ENCODE measurements at places on chromosomes 3 and 15. TPM values are rescaled to one million over a fixed set of nuclear protein-coding genes. Genes with fewer than 3 reads are reported as not detected.

DNA sequence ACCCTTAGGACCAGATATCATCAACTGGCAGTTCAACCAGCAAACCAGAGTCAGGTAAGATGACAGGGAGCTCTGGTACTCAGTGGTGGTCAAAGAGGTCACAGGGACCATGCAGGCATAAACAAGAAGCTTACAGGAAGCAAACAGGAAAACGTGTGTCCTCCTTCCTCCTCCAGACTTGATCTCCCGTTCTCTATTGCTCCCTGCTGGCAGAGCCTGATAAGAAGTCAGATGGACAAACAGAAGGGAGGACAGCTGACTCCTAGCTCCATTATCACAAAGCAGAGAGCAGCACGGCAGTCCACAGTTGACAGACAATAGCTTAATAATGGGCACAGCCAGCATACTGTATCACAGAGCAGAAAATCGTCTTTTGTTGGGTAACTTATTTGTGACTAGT lies 156.5 kb upstream of the SLC2A2 start:
- no peak for DNase-seq
- H3K36me3 ChIP-seq = no peaks in the 10 kb centered on the region
- H3K27me3 ChIP-seq = no peaks in the 10 kb centered on the region
- no peak overlapping the region for H3K27ac ChIP-seq
- peaks cover 6% of the 10 kb centered on the region for H3K4me1 ChIP-seq

GRCh38 chr3:122021811-122022401 lies at the start of gene ILDR1:
TSS of gene ILDR1 (minus strand) at chr3:122022247. CDS start at chr3:122022077, 170 bp downstream.
- no peaks in the 10 kb centered on the region for H3K4me1 ChIP-seq
- no peaks in the 10 kb centered on the region for H3K36me3 ChIP-seq
- peak within 1 kb of the TSS; percentile 72 for H3K27ac ChIP-seq
- peak; percentile 65 for DNase-seq
- H3K27me3 ChIP-seq = peaks cover 4% of the 10 kb centered on the region

Gene TMEM202
- total RNA-seq = not detected

Gene SEMA3B
- total RNA-seq = 77.6 TPM

- no peaks in the 10 kb centered on the region for H3K36me3 ChIP-seq
- DNase-seq = no peak
- no peaks in the 10 kb centered on the region for H3K27me3 ChIP-seq
Observed at GRCh38 chr3:110542552-110543150, 529.0 kb upstream of the NECTIN3 start.

Gene FGF12
- 3.9 TPM for total RNA-seq

GRCh38 chr15:99406716-99407487 lies 155.6 kb downstream of the LRRC28 start:
- H3K4me3 ChIP-seq = no peak overlapping the region
- DNase-seq = no peak
- H3K4me1 ChIP-seq = peaks cover 26% of the 10 kb centered on the region
- no peaks in the 10 kb centered on the region for H3K27me3 ChIP-seq
- no peak overlapping the region for H3K27ac ChIP-seq
- no peaks in the 10 kb centered on the region for H3K36me3 ChIP-seq

Gene IQCF5
- total RNA-seq = not detected

Gene MAPKBP1
- 17.0 TPM for total RNA-seq

Gene MB21D2
- total RNA-seq = 5.0 TPM

DNA sequence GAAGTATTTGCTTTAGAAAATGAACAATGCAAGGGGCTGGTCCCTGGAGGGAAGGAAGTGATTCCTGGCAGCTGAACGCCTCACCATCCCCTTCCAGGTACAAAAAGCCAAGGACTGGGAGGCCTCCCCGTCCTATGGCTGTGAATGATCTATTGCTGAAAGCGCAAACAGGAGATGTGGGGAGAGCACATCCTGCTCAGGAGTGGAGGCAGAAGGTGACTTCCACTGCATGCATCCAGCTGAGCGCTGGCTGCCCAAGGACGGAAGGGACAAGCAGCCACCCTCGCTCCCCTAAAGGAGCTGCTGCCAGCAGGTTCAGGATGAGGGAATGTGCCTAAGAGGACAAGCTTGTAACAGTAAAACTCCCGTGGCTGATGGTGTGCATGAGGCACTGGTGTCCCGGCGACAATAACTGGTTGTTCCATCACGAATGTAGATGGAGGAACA lies 41.4 kb downstream of the ABTB1 start:
- DNase-seq = no peak
- no peak overlapping the region for H3K4me3 ChIP-seq

- H3K4me1 ChIP-seq = peaks cover 19% of the 10 kb centered on the region
- DNase-seq = no peak
- H3K4me3 ChIP-seq = no peak overlapping the region
- H3K27me3 ChIP-seq = no peaks in the 10 kb centered on the region
- H3K27ac ChIP-seq = no peak overlapping the region
- H3K36me3 ChIP-seq = no peaks in the 10 kb centered on the region
Observed at GRCh38 chr3:159824333-159824732, 164.3 kb upstream of the IL12A start.

DNA sequence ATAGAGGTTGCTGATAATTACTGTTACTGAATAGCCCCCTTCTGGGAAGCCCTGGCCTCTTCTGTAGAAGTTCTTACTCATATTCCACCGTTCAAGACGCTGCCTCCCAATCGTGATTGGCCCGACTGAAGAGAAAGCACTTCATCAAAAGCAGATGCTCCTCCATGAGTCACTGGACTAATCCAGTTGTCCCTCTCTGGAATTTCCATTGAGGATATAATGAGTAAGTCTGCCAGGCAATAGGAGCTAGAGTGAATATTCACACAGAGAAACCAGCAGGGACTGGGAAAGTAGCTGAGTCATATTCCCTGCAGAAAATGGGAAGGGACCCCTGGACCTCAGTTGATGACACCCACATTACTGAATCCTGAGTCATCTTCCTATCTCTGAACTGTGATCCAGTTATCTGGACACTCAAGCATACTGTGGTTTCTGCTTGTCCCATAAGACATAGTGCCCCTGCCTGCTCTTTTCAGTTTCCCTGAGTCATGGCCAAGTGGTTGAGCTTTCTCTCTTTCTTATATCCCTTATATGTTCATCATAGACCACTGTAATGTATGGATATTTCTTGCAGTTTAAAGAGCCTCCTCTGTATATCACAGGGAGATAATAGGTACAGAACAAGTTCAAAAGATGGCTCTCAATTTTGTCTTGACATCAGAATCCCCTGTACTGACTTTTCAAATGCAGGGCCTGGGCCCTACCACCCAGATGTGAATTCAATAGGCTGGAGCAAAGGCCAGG lies 151.2 kb upstream of the CDIN1 start:
- H3K4me3 ChIP-seq = no peak overlapping the region
- no peaks in the 10 kb centered on the region for H3K36me3 ChIP-seq
- DNase-seq = no peak
- H3K27me3 ChIP-seq = no peaks in the 10 kb centered on the region
- no peaks in the 10 kb centered on the region for H3K4me1 ChIP-seq

DNA sequence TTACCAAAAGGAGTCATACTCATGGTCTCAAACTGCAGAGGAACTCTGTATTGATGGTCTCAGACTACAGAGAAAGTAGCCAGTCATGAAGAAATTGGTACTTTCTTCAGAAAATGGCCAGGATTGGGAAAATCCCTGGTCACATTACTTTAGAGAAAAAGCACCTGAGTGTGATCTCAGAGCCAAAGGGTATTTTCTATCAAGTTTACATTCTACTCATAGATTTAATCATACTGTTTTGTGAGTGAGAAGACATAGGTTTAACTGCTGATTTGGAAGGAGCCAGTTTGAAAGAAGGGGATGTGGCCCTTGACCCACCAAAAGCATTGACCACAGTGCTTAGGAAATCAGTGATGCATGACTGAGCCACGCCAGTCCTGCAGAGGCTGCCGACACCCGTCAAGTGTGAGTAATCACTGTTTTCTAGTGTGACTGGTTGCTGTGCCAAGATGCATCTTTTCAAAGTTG lies 203.6 kb downstream of the AKAP13 start:
- H3K4me3 ChIP-seq = peak overlapping the region; percentile 57
- H3K27me3 ChIP-seq = no peaks in the 10 kb centered on the region
- H3K27ac ChIP-seq = peak overlapping the region; percentile 89
- H3K36me3 ChIP-seq = peaks cover 61% of the 10 kb centered on the region

Gene HAUS2
- 21.4 TPM for total RNA-seq

Gene DNAJB8
- not detected for total RNA-seq

GRCh38 chr15:71678191-71678590 lies 132.2 kb upstream of the NR2E3 start:
- H3K4me1 ChIP-seq = peaks cover 19% of the 10 kb centered on the region
- no peak for DNase-seq
- H3K4me3 ChIP-seq = no peak overlapping the region
- H3K36me3 ChIP-seq = no peaks in the 10 kb centered on the region
- no peak overlapping the region for H3K27ac ChIP-seq

- peaks cover 15% of the 10 kb centered on the region for H3K4me1 ChIP-seq
- H3K36me3 ChIP-seq = no peaks in the 10 kb centered on the region
- peak; percentile 79 for DNase-seq
- H3K4me3 ChIP-seq = no peak overlapping the region
Observed at GRCh38 chr15:66673410-66674322, 28.4 kb upstream of the SMAD6 start.

DNA sequence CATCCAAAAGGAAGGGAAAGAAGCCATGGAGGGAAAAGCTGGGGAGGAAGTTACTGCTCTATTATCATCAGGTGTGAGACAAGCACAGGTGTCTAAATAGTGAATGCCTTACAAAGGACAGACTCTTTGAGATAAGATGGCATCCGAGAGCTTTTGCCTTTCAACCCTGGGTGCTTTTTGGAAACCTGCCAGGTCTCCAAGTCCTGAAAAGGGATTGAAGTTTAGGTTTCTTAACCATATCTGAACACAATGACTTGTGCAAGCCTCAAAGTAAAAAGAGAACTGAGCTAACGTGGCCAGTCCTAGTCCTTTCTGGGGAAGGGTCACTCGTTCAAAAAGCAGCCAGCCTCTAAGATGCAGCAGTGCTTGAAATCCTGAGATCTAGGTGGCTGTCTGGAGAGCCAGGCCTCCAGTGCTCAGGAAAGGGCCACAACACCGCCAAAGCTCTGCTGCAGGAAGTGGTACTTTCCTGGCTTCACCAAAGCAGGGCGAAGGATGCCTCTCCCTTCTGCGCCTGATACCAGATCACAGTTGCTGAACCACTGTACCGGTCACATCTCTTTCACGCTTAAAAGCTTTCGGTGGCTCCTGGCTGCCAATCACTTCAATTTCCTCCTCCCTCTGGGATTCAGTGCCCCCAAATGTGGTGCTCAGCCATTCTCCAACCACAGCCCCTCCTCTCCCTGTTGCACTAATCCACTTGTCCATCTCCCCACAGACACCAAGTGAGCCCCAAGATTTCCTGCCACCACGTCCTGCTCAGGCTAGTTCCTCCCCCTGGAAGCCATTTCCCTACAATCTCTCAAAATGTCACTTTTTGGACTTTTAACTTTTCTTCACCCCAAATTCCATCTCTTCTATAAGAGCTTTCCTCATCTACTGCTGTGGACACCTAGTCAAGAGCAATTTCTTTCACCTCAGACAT lies 104.1 kb upstream of the LPP start:
- no peaks in the 10 kb centered on the region for H3K27me3 ChIP-seq

Gene FBXL2
- total RNA-seq = 8.1 TPM

Gene PLOD2
- 17.9 TPM for total RNA-seq

Gene SLC51A
- total RNA-seq = 1.3 TPM

Gene TUSC7
- total RNA-seq = not detected

Gene SLC9C1
- total RNA-seq = not detected

DNA sequence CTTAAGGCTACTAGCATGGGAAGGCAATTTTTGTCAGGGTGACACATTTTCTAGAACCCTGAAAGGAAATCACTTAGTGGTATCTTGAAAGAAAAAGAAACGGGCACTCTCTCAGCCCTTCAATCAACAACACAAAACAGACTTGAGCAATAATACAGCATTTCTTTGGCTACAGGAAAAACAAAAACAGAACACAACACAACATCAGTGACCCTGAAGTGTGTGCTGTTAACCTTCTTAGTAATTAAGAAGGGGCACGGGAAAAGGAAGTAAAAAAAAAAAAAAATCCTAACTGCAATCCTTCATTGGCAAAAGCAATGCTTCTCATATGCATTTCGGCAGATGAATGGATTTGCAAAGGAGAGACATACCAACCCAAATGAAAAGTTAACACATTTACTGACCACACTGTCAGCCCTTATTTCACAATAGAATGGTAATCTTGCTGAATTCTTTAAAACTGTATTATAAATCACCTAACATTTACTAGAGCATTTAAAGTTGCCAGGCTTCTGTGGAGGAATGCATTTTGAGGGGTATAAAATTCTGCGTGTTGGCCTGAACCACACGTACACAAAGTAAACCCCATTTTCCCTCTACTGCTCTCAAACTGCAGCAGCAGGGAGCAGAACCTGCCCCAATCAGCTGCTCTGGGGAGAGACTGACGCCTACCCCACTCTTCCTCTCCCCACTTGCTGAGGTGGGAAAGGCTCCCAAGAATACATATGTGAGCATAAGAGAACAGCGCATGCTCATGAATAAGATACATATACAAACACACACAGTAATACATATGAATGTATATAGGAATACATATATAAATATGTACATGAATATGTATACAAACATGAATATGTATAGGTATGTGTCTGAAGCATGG lies 198.5 kb downstream of the FOXP1 start:
- DNase-seq = no peak
- no peak overlapping the region for H3K4me3 ChIP-seq
- peaks cover 24% of the 10 kb centered on the region for H3K4me1 ChIP-seq
- H3K27ac ChIP-seq = no peak overlapping the region

Gene FHIT
- total RNA-seq = 10.3 TPM

DNA sequence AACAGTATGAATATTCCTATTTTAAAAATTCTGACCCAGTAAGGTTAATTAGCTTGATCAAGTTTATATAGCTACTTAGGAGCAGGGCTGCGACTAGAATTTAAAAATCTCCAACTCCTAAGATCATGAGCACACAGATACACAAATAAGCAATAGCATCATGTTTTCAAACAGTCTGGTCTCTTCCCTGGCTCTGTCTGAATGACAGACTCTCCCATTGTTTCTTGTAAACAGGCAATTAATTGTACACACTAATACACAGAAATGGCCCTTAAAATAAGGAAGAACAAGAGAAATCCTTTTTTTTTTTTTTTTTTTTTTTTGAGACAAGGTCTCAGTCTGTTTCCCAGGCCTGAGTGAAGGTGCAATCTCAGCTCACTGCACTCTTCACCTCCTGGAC lies 1064.4 kb upstream of the CFAP20DC start:
- DNase-seq = no peak
- H3K36me3 ChIP-seq = no peaks in the 10 kb centered on the region
- H3K27me3 ChIP-seq = no peaks in the 10 kb centered on the region
- no peak overlapping the region for H3K4me3 ChIP-seq
- H3K4me1 ChIP-seq = no peaks in the 10 kb centered on the region
